Mucosa of gallbladder (tissue), 1 donor: ENCODE measurements at places on chromosomes 5 and 9.

GRCh38 chr5:81906086-81906485 is 65.7 kb upstream of the ATG10 start:
- DNase-seq: no peak

DNA sequence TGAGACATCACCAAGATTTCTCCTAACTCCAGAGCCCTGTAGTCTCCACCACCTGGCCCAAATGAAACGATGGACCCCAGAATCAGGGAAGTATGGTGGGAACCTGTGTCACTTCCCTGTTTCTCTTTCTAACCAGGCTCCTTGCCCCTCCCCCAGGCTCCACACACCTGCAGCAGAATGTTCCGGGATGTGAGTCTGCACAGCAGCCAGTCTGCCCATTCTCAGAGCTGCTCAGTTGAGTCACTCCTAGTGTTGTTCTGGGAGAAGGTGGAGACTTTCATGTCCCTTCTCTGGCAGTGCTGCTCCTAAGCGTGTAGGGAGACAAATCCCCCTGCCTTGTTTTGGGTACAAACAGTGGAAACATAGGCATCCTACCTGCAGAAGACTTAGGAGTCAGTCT is 76.0 kb upstream of the XPA start:
- DNase-seq: no peak

DNA sequence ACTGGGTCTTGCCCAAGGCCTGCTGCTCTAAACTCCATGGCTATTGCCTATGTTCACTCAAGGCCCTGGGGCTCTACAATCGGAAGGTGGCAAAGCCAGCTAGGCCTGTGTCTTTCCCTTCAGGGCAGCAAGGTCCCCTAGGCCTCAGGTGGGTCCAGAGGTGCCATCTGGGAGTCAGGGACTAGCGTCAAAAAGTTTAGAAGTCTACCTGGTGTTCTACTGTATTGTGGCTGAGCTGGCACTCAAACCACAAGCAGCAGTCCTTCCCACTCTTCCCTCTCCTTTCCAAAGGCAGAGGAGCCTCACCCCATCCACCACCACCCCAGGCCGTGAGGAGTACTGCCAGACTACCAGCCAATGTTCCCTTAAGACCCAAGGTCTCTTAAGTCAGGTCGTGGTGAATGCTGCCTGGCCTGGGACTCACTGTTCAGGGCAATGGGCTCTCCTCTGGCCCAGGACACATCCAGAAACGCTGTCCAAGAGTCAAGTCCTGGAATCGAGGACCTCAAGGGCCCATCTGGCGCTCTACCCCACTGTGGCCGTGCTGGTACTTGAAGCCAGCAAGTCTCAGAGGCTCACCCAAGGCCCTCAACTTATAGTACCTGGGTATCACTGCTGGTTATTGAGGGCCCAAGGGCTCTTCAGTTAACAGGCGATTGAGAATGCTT is 13.0 kb upstream of the SARDH start:
- peak; percentile 8 for DNase-seq

DNA sequence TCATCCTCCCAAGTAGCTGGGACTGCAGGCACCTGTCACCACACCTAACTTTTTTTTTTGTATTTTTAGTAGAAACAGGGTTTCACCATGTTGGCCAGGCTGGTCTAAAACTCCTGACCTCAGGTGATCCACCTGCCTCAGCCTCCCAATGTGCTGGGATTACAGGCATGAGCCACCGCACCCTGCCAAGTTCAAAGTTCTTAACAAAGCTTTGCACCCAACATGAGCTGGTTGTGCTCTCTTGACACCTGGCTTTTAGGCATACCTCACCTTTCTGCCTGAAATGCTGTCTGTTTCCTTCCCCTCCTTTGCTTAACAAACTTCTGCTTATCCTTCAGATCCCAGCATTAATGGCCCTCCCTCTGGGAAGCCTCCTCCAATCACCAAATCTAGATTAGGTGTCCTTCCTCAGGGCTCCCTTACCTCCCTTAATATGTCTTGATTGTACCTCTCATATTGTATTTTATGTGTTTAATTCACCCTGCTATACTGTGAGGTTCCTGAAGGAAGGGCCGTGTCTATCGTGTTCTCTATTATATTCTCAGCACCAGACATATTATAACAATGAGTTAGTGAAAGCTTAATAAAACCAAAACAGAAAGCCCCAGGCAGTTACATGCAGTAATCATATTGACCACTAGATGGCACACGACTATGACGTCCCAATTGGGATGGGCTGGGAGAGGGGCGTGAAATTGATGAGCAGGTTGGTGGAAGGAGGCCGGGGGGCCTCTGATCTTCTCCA is 62.9 kb upstream of the PPARGC1B start:
- DNase-seq: no peak

DNA sequence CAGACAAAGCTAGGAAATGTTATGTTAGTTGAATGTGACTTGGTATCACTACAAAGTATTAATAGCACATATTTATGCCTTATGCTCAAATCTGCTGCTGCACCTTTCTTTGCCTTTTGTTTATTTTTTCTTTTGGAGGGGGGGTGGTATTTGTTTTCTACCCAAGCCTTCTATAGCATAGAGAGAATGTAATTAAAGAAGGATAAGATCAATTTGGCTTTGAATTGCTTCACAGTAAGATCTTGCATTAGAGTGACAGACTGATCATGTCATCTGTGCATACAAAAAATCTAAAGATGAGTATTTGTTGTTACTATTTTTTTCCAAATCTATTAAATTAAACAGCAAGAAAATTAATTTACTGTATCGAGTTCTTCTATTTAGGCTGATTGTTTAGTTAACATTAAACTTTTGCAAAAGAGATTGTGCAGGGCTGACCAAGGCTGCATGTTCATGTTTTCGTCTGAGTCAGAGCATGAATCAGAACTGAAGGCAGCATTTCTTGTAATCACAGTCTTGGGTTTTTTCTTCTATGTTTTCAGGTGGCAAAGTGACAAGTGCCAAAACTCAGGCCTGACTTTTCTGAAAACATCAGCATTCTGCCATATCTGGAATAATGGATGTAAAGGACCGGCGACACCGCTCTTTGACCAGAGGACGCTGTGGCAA is 1007.1 kb upstream of the WWC1 start:
- DNase-seq: no peak

- no peak for DNase-seq
These were observed 674 bp downstream of the C5orf15 start for GRCh38 chr5:133967698-133968203.

GRCh38 chr5:163252950-163253349 is 184.4 kb upstream of the CCNG1 start:
- DNase-seq: no peak

GRCh38 chr5:133368916-133369783 is 243.2 kb downstream of the FSTL4 start:
- peak; percentile 4 for DNase-seq

DNA sequence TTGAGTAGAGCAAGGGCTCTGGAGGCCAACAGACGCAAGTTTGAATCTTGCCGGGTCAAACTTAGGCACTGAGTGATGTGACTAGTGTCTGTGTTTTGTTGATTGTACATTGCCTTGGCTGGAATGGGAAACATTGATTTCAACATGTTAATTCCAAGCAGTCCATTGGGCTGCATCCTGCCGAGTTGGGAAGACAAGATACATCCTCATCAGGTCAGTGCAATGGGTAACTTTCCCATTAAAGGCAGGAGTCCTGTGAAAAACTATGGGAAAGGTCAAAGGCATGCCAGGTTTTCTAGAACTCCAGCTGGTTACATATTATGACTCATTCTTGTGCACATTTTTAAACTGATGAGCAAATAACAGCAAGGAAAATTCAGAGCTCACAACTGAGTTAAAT is 126.5 kb upstream of the ABCA1 start:
- DNase-seq: no peak

- DNase-seq: no peak
These were observed 143.2 kb downstream of the CACNA1B start for GRCh38 chr9:138020795-138021182.
